ENCODE measurements at places on chromosomes 5 and 9.
A peak's percentile ranks its signal among the peaks of the same experiment; 100 is the strongest.

- no peak overlapping the region for H3K27ac ChIP-seq
- H3K27me3 ChIP-seq: no peaks in the 10 kb centered on the region
- no peak overlapping the region for H3K4me3 ChIP-seq
- DNase-seq: no peak
- no peaks in the 10 kb centered on the region for H3K36me3 ChIP-seq
Observed at GRCh38 chr5:115815006-115815692, 1.3 kb downstream of the CDO1 start.

- H3K27ac ChIP-seq: no peak overlapping the region
- no peaks in the 10 kb centered on the region for H3K4me1 ChIP-seq
- H3K27me3 ChIP-seq: no peaks in the 10 kb centered on the region
- H3K4me3 ChIP-seq: no peak overlapping the region
- H3K36me3 ChIP-seq: no peaks in the 10 kb centered on the region
Observed at GRCh38 chr9:91758491-91758981, 191.5 kb downstream of the ROR2 start.

GRCh38 chr5:91591076-91591475 lies 208.0 kb upstream of the ARRDC3 start:
- no peak for DNase-seq
- no peaks in the 10 kb centered on the region for H3K4me1 ChIP-seq
- H3K27me3 ChIP-seq: no peaks in the 10 kb centered on the region
- H3K36me3 ChIP-seq: no peaks in the 10 kb centered on the region

DNA sequence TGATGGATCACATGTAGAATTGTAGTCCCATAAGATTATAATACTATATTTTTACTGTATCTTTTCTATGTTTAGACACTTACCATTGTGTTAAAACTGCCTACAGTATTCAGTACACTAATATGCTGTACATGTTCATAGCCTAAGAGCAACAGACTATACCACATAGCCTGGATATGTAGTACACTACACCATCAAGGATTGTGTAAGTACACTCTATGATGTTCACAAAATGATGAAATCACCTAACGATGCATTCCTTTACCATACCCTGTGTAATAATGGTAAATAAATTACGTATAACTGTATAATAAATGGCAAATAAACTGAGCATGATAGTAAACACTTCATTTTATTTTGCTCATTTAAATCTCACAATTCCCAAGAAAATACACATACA lies 60.3 kb downstream of the RICTOR start:
- DNase-seq: no peak
- H3K4me3 ChIP-seq: no peak overlapping the region
- H3K4me1 ChIP-seq: no peaks in the 10 kb centered on the region
- H3K36me3 ChIP-seq: no peaks in the 10 kb centered on the region

- H3K4me3 ChIP-seq: no peak overlapping the region
- H3K27ac ChIP-seq: no peak overlapping the region
- no peaks in the 10 kb centered on the region for H3K27me3 ChIP-seq
- H3K4me1 ChIP-seq: no peaks in the 10 kb centered on the region
- no peaks in the 10 kb centered on the region for H3K36me3 ChIP-seq
- DNase-seq: no peak
Observed at GRCh38 chr5:170614720-170615119, 110.9 kb downstream of the KCNIP1 start.

DNA sequence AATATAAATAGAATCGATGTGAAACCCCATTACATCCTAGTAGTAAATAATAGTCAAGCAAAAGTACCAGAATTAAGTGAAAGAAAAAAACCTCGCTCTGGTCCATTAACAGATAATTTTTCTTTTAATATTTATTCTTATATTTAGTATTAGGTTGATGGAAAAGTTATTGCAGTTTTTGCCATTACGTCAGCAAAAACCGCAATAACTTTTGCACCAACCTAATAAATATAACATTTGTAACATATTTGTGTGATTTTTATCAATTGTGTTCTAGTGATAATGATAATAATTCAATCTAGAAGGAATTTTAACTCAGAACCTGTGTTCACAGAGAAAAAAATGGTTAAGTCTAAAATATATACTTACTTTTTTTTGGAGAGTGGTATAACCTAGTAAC lies 16.1 kb downstream of the RORB start:
- H3K27ac ChIP-seq: no peak overlapping the region
- no peaks in the 10 kb centered on the region for H3K27me3 ChIP-seq
- no peaks in the 10 kb centered on the region for H3K4me1 ChIP-seq
- H3K36me3 ChIP-seq: no peaks in the 10 kb centered on the region
- no peak for DNase-seq
- H3K4me3 ChIP-seq: no peak overlapping the region

DNA sequence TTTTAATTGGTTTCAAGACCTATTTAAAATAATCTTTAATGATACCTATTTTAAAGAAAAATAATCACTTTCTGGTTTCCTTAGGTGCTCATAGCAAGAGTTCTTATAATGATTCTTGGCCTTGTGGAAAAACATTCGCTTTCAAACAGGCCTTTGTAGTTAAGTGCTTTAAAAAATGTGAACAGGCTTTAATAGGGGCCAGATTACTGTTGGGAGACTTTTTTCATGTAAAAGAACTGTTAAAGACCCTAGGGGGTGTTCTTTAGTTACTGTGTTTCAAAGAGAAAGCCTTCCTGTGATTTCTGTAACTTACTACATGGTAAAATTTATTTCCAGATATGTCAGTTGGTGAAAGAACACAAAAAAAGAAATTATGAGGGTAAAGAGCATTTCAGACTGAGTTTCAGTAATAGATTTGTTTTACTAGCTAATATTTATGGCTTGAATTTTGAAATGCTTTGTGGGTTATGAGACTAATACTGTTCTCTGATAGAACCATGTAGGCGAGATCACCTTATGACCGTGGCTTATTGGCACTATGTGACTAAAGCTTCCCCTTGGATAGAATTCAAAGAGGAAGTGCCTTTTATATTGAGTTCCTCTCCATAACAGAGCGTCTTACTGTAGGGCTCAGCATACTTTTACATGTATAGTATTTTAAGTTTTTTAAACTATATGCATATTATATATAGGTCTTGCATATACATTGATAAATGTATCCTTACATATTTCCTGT lies 70.7 kb downstream of the CSNK1G3 start:
- no peaks in the 10 kb centered on the region for H3K4me1 ChIP-seq
- no peaks in the 10 kb centered on the region for H3K27me3 ChIP-seq
- no peaks in the 10 kb centered on the region for H3K36me3 ChIP-seq
- DNase-seq: no peak

DNA sequence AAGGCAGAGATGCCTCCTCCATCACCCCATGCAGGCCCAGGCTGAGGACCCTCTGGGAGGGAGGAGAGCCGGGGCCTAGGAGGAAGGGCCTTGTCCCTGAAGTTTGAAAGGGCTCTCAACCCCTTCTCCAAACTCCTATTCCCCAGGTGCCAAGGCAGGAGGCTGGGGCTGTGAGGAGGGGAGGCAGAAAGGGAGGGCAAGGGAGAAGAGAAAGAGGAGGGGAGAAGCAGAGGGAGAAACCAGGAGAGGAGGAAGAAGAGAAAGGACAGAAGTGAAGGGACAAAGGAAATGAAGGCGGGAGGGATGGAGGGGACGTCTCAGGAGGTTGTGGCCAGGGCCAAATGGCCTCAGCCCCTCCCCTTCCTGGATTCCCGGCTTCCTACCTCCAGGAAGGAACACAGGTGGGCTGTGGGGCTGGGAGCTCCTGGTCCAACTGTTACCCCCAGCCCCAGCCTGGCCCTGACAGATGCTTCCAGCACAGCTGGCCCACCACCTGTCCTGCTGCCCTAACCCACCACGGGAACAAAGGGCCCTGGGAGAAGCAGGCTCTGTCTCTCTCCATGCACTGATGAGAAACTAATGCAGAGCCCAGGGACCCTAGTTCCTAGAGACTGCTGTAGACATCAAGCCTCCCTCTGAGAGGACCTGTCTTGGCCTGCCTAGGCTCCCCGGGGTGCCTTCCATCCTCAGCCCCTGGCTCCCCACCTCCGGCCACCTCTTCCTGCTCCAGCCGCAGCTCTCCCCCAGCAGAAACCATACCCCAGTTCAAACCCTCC lies 3.5 kb downstream of the DBN1 start:
- DNase-seq: no peak
- peaks cover 80% of the 10 kb centered on the region for H3K27me3 ChIP-seq
- H3K4me3 ChIP-seq: no peak overlapping the region
- H3K27ac ChIP-seq: no peak overlapping the region
- no peaks in the 10 kb centered on the region for H3K4me1 ChIP-seq

DNA sequence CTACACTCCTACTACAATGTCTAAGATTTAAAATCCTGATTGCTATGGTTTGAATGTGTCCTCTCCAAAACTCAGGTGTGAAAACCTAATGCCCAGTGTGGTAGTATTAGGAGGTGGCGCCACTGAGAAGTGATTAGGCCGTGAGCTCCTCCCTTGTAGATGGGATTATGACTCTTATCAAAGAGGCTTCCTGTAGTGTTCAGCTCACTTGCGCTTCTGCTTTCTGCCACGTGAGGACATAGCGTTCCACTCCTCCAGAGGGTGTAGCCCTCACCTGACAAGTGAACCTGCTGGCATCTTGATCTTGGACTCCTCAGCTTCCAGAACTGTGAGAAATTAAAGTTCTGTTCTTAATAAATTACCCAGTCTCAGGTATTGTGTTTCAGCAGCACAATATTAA lies 33.0 kb upstream of the WHRN start:
- no peaks in the 10 kb centered on the region for H3K27me3 ChIP-seq
- H3K27ac ChIP-seq: no peak overlapping the region
- no peak overlapping the region for H3K4me3 ChIP-seq
- H3K4me1 ChIP-seq: peaks cover 8% of the 10 kb centered on the region
- DNase-seq: peak; percentile 85
- H3K36me3 ChIP-seq: no peaks in the 10 kb centered on the region

DNA sequence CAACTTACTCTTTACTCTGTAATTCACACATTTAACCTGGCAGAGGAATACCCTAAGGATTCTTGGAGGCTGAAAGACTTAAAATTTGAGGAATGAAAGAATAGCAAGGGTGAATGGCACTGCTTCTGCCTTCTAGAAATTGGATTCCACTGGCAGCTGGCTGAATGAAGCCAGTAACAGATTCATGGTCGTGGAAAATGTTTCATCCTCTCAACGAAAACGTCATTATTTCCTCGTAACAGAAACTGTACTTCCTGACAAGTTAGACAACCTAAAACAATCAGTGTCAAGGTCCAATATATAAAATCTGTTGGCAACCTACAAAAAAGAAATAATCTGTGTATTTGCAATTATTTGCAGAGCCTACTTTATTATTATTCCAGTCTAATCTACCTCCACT lies 39.7 kb downstream of the BNC2 start:
- no peaks in the 10 kb centered on the region for H3K4me1 ChIP-seq
- H3K36me3 ChIP-seq: no peaks in the 10 kb centered on the region
- no peak overlapping the region for H3K4me3 ChIP-seq
- no peaks in the 10 kb centered on the region for H3K27me3 ChIP-seq
- H3K27ac ChIP-seq: no peak overlapping the region

- H3K36me3 ChIP-seq: no peaks in the 10 kb centered on the region
- no peak for DNase-seq
- H3K4me1 ChIP-seq: no peaks in the 10 kb centered on the region
- no peaks in the 10 kb centered on the region for H3K27me3 ChIP-seq
- no peak overlapping the region for H3K4me3 ChIP-seq
Observed at GRCh38 chr5:17123010-17123409, 94.4 kb upstream of the BASP1 start.

DNA sequence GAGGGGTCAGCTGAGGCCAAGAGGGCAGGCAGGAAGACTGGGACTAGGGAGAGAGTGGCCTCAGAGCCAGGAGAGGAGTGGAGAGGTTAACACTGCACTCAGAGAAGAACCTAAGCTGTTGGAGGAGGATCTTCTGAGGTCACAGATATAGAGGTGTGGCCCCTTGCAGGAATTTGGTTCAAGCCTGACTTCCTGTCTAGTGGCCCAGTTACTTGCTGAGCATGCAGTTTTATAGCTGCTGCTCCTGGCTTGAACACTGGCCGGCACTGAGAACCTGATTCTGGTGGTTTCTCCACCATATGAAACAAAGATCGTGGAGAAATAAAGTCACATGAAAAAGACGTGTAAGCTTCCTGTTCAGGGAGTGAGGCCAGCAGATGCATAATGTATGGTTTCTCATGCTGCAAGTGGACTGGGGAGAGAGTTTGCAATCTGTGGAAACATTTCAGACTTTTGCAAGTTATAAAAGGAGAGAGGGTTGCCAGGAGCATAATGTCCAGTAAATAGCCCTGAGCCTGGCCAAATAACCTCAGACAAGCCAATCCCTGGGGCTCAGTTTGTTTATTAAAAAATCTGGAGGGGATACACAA lies 82.6 kb downstream of the GALNT10 start:
- H3K27ac ChIP-seq: peak overlapping the region; percentile 95
- H3K4me3 ChIP-seq: peak overlapping the region; percentile 33
- H3K4me1 ChIP-seq: peaks cover 66% of the 10 kb centered on the region

DNA sequence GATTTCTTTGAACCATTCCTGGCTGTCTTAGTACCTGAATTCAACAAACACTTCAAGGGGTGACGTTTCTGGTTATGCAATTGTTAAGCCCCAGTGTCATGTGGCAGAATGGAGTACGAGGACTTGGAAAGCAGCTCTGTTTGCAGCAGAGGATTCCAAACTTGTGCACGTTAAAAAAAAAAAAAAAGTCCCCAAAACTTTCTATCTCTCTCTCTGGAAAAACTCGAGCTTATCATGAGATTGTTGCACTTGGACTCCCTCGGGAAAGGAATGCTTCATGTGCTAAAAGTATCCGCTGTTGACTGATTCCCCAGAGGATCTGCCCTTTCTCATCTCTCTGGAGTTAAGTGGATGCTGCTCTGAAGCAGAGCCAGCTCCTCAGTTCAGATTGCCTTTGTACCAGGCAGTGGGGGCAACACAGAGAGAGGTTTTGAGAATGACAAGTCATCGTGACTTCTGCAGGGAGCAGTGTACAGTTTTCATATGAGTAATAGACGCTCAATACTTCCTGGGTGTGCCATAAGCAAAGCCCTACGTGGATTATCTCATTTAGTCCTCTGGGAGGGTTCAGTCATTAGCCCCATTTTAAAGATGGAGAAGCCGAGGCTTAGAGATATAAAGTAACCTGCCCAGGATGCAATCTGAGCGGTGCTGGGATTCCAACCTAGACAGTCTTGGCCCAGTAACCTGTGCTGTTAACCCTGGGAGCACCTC lies 28.1 kb downstream of the TMOD1 start:
- peaks cover 24% of the 10 kb centered on the region for H3K4me1 ChIP-seq
- no peak overlapping the region for H3K27ac ChIP-seq
- no peaks in the 10 kb centered on the region for H3K27me3 ChIP-seq

DNA sequence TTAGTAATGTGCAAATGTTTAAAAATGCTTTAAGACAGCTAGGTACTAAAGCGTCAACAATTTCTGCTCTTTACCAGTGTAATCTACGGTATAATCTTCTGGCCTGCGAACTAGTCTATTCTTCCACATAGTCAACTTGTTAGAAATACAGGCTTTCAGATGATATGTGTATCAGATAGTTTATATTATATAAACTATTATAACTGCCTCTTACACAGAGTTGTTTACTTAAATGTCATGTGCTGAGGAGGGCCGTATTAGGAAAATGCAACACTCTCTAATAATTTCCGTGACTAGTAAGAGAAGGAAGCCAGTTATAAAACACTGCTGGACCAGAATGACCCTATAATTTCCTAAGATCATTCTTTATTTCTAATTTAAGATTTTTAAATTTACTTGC lies 63.6 kb downstream of the WDR41 start:
- H3K4me3 ChIP-seq: no peak overlapping the region
- H3K36me3 ChIP-seq: no peaks in the 10 kb centered on the region
- H3K27ac ChIP-seq: no peak overlapping the region
- no peak for DNase-seq

Data from MM.1S (cell line).